ENCODE measurements at places on chromosomes 3 and 15. TPM values are rescaled to one million over a fixed set of nuclear protein-coding genes. Genes with fewer than 3 reads are reported as not detected.
A peak's percentile ranks its signal among the peaks of the same experiment; 100 is the strongest.

GNAT1 gene
- not detected for total RNA-seq

- no peak for DNase-seq
Measured at GRCh38 chr3:97880267-97880666, 58.5 kb downstream of the CRYBG3 start.

- no peak for DNase-seq
Measured at GRCh38 chr3:134476306-134476705, 9.5 kb downstream of the ANAPC13 start.

SRP14 gene
- total RNA-seq: 97.2 TPM

- no peak for DNase-seq
Measured at GRCh38 chr3:102034639-102035451, 185.5 kb downstream of the NFKBIZ start.

MUSTN1 gene
- total RNA-seq: 1.4 TPM

- peak; percentile 51 for DNase-seq
Measured at GRCh38 chr3:13188181-13188779, 115.1 kb upstream of the IQSEC1 start.

TRH gene
- total RNA-seq: under 0.01 TPM

GRCh38 chr3:71759401-71759800, 5.7 kb downstream of the GPR27 start:
- DNase-seq: peak; percentile 66

PPM1L gene
- total RNA-seq: 4.3 TPM

AGBL1 gene
- not detected for total RNA-seq

PDZRN3 gene
- total RNA-seq: 18.3 TPM

FMN1 gene
- total RNA-seq: 9.0 TPM

DNA sequence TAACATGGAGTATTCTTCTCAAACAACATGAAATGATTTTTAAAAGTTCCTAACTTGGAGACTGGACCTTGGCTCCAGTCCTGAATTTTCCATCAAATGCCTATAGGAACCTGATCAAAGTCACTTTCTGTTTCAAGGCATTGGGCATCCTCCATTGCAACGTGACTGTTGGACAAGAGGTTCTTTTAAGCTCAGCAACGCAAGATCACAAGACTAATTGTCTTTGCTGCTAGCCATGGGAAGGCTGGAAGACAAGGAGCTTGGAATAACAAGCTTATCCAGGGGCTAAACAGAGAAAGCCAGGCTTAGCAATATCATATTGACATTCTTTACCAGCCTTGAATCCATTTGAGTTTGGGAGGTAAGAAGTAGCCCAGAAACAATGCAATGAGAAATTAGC, 48.3 kb downstream of the SST start:
- no peak for DNase-seq

- no peak for DNase-seq
Measured at GRCh38 chr3:15728766-15729165, 69.0 kb downstream of the ANKRD28 start.

All from osteoblast (primary cell).